ENCODE measurements at places on chromosomes 4 and X.

- DNase-seq = no peak
Measured at GRCh38 chrX:31356275-31357212, 284.7 kb upstream of the FTHL17 start.

DNA sequence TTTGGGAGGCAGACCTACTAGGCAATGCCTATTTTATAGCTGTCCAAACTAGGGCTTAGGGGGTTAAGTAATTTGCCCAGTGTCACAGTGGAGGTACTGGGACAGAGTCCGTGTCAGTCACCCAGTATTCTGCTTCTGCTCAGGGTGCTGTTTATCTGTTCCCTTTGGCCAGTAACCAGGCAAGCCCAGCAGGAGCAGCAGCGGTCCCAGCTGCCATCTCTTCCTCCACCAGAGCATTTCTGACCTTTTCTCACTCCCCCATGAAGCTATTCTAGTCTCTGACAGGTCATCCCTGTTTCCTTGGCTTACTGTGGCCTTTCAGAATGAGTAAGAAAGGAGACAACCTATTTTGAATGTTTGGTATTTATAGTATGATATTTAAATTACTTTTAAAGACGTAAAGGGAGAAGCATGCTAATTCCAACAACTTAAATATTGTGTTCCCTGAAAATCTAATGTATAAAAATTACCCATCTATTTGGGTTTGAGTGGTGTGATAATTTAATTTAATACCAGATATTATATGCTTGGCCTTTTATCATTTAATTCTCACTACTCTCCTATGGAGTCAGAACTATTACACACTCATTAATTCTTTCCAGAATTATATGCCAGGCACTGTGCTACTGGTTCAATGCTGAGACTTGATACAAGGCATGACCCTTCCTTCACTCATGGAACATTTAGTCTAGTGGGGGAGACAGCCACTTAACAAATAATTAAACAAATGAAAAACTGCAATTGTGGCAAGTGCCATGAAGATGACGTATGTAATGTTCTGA is 60.6 kb downstream of the RPS6KA3 start:
- DNase-seq = no peak

GRCh38 chr4:111639120-111639690 is 506.0 kb upstream of the FAM241A start:
- DNase-seq = no peak

- no peak for DNase-seq
Measured at GRCh38 chr4:121794505-121795188, 6.5 kb upstream of the EXOSC9 start.

- no peak for DNase-seq
Measured at GRCh38 chr4:184950117-184950830, 68.0 kb upstream of the HELT start.

DNA sequence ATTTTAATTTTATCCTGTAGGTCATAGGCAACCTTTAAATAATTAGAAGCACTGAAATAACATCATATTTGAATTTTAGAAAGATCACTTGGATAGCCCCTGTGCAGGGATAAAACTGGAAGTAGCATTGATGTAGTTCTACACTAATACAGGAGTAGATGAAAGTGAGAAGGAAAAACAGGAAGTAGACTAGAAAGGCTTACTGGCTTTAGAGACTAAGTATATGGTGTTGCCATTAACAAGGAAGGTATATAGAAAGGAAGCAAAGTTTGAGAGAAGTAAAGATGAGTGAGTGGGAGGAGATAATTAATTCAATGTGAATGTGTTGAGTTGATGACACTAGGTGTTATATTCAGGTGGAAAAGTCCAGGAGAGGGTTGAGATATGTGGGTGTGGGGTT is 73.1 kb upstream of the EPGN start:
- DNase-seq = no peak

- DNase-seq = no peak
Measured at GRCh38 chrX:20452487-20452886, 185.8 kb upstream of the RPS6KA3 start.

GRCh38 chr4:11626066-11626465 is 197.4 kb upstream of the HS3ST1 start:
- no peak for DNase-seq

DNA sequence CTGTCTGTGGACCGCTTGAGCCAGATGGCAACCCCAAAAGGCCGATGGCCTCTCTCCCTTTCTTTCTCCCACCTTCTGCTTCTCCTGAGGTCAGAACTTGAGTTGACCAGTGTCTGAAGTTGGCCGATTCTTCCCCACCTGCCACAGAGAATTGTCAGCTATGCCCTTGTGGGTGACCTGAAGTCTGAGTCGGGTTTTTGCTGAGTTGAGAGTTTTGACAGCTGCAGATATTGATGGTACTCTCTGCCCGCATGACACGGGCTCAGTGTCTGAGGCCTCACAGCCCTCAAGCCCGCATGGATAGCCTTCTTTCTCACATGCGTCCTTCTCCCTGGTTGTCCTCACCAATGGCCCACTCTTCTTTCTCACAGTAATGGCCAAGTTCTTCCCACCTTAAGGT is 111.0 kb downstream of the EFNB1 start:
- no peak for DNase-seq

GRCh38 chr4:56209767-56210166 is 177.5 kb downstream of the AASDH start:
- DNase-seq = no peak

- no peak for DNase-seq
Measured at GRCh38 chr4:153294631-153295030, 49.9 kb upstream of the MND1 start.

- no peak for DNase-seq
Measured at GRCh38 chr4:30879855-30880598, 159.9 kb downstream of the PCDH7 start.

DNA sequence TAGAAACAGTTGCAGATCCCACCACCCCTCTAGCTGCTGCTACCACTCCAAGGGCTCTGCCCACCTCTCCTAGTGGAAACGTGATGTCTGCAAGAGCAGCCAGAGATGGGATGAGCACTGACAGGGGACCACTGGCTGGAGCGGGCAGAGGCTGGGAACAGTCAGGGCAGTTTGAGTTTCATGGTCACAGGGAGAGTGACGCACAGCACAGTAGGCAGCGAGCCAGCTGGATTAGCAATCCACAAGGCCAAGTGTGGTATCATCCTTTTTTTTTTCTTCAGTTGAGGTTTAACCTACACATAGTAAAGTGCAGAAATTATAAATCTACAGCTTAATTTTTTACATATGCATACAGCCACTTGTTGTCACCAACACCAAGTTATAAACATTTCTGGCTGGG is 6.4 kb upstream of the SCML2 start:
- no peak for DNase-seq

DNA sequence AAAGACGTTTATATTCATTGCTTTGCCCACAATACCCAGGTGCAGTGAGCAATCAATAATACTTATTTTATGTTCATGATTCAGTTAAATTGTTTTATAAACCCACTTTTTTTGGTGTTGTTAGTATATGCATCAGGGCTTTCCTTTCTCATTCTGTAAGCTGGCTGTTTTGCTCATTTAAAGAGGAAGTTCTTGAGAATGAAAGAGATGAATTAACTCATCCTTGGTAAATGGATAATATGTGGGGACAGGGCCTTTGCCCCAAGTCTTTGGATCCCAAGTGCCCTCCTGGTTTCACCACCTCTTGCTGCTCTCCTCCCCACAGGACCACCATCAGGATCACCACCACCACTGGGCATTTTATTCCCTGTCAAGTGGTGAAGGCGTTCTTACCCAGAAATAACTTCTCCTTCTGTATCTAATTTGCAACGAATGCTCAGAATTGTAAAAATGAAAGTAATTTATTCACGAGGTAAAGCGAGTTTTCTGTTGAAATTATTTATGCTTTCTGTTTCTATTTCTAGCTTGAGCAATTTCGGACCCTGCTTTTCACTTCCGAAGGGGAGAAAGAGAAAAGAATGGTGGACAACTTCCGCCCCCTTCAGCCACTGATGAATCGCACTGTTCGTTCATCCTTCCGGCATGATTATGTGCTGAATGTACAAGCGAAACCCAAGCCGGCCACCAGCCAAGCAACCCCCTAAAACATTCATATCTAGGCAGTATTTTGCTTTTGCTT is 8.2 kb upstream of the ZRSR2 start:
- DNase-seq = no peak

DNA sequence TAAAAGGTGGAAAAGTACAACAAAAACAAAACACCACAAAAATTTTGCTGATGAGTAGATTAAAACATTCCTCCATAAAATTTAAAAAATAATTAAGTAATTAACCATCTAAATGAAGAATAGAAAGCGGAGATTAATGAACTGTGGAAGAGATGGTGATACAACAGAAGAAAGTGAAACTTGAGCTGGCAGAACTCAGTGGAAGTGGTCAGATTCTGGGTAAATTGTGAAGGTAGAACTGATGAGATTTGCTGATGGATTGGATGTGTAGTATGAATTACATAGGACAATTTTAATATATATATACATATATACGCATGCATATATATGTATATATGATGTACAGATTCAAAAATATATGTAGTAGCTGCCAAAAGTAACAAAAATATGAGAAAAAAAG is 73.9 kb downstream of the AMOT start:
- DNase-seq = no peak

DNA sequence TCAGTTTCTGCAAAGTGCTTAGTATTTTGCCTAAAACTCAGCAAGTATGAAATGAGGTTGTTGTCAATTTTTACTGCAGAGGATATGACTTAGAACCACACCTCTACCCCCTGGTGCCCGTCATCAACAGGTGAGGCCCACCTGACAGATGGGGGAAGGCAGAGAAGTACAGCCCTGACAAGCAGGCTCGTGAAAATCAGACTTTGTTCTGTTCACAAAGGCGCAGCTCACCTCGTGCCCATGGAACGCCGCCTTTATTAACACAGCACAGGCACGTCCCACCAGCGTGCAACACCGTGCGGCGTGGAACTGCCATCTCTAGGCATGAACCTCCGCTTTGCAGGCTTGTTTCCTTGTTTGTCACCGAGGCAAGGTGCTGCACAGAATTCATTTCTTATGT is 13.3 kb downstream of the CYP4V2 start:
- no peak for DNase-seq

DNA sequence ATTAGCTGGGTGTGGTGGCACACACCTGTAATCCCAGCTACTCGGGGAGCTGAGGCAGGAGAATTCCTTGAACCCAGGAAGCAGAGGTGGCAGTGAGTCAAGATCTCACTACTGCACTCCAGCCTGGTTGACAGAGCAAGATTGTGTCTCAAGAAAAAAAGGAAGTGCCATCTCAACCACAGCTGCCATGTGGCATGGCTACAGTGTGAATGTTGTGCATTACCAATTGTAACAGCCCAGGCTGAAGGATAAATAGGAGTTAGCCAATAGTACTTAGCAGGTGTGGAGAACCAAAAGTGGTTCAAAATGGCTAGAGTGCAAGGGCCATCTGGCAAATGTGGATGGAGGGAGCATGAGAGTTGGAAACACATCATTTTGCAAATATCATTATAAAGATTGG is 28.9 kb downstream of the SLC25A5 start:
- DNase-seq = no peak

DNA sequence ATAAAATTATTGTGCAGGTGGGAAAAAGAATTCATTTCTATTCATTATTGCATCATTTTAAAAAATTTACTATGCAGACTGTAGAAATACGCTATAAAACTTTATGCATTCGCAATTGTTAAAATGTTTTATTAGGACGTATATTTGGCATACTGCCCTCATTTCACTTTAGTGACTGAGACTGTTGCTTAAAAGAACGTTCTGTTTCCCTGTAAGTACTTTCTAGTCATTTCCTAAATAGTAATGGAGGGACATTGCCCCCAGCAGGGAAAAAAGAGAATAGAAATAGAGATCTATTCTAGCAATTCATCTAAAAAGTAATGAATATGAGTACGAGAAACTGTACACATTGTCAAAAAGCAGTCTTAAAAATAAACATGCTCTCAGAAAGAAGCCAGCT is 1295.8 kb upstream of the TENM3 start:
- no peak for DNase-seq

Measured in NCI-H446 treated with DMSO at 0.1 percent for 48 hours (cell line).